Stimulated activated CD4-positive, alpha-beta T cell treated with anti-CD3 and anti-CD28 coated beads, TNF-alpha, amount 100 ng/mL, for 1 hour (primary cell): ENCODE measurements at places on chromosomes 5 and 9.
A peak's percentile ranks its signal among the peaks of the same experiment; 100 is the strongest.

DNA sequence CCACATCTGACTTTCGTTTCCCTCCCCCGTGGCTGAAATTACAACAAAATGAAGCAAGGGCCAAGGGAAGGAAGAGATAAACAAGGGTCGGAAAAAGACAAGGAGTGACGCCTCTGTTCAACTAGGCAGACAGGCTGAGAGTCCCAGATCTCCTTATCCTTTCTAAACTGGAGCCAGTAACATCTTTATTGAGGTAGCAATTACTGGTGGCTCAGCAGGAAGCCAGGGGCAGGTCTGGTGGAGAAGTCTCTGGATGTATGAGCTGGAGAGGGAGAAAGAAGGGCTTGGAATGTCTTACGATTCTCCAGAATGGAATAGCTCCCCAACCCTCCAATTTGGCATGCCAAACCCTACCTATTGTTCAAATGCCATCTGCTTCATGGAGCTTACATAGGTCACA, 190.8 kb upstream of the BRINP1 start:
- DNase-seq, result no peak

DNA sequence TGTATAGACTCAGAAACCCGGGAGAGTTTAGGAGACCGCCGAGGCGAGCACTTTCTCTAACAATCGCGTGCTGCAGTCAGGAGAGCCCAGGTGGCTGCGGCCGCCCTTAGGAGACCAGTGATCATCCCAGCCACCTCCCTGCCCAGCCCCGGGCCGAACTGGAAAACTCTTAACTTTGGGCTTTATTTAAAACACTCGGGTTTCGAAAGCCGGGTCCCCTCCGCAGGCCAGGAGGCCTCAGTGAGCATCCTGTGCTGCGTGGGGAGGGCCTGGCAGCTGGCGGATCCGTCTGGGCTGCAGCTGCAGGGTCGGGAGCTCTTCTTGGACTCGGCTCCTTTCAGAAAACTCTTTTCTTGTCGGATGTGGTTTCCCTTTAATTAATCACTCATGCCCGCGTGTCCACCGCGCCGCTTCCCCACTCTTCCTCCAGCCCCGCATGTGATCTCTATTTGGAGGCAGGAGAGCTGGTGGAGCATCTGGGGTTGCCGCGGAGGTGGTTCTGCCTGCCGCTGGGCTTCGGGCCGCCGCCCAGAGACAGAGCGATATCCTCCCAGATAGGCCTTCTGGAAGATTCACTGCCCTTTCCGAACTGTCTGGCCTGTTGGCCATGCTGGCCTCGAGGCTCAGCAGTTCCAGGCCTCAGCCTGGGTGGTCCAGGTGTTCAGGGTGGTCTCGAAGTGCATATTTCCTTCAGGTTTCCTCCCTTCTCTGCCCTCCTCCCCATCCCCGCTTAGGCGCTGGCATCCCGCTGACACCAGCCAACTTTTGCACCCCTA, 59.5 kb downstream of the TMEM174 start:
- DNase-seq, result no peak

DNA sequence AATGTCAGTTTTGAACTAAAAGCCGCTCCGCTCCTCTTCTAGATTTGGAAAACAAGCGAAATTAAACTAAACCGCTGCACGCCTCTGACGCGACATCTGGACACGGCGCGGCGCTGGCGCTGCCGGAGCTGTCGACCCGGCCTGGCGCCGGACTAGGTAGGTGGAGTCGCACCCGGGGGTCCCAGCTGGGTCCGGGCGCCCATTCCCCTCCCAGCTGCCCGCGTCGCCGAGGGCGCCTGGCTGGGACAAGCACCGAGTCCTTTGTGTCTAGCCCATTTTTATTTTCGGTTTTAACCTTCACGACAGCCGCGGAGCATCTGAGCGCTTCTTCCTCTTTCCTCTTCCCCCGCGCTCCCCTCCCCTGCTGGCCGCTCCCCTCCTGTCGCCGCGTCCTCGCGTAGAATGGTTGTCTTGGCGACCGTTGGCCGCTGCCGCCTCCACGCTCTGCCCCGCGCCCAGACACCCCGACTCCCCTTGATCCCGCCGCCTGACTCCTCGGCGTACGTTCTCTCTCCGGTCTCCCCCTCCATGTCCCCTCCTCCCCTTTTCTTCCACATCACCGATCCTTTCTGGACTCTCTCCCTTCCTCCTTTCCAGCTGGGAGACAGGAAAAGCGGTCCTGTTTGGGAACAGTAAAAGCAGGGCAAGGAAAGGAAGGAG, 545 bp downstream of the CDKN2B-AS1 start:
- DNase-seq, result no peak

DNA sequence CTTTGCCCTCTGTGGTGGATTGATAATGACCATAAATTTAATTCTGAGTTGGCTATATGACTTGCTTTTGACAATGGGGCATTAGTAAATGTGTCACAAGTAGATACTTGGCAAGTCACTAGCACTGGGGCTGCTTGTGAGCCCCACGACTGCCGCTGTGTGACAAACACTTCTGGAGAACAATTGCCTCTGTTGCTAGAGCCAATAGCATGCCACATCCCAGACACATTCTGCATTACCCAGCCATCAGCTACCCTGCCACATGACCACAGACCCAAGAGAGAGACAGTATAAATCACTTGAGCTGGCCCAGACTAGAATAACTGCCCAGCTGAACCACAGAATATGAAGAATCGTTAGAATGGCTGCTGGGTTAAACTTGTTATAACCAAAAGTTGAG, 753.2 kb upstream of the DMAC1 start:
- no peak for DNase-seq

DNA sequence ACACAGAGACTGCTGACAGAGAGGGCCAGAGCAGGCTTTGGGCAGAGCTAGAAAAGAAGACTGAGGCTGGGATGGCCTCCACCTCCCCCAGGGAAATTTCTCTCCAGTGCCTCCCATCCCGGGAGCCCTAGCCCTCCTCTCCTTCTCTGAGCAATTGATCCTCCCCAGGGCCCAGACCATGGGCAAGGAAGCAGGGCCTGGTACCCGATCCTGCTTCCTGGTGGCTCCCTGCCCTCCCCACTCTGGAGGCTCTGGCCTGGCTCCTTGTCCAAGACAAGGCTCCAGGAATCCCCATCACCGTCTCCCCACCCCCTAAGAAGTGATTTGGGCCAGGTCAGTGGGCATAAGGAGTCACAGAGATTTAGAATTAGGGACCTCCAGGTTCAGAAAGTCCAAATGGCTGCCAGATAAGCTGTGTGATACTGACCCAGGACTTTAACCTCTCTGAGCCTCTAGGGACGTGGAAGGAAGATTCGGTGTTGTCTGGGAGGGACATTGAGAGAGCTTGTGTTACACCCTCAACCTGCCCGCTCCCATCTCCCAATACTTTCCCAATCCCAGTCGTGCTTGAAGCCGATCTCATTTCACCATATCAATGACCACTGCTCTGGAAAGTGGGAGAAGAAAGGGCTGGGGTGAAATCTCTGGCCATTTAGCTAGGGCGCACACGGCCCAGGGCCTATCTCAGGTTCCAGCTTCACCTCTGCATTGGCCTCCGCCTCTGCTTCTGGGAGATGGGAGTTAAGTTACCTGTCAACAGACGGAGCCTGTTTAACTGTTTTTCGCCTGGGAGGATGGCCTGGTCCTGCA, 25.8 kb upstream of the KIF12 start:
- no peak for DNase-seq

DNA sequence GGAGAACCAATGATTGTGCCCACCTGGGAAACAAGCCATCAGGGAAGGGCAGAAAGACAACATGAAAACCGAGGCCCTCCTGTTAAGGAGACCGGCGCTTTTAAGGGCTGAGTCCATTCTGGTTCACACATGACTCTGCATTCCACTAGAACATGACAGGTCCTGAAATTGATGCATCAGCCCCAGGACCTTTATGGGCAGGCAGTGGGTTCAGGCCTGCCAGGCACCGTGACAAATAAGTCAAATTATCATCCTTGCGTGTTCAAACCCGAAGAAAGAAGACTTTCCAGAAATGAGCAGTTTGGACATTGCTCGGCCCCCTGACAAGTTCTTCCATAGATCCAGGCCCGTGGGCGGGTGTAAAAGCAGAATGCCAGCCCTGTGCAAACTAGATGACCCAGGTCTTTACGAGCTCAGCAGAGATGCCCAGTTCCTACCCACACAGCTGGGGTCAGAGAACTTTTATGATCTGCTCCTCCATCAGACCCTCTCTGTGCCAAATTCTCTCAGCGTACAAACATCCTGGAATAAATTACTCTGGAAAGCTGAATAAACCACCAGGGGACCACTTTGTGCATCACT, 295.5 kb upstream of the WWC1 start:
- DNase-seq, result no peak

GRCh38 chr9:78187763-78188484, 48.0 kb upstream of the CEP78 start:
- no peak for DNase-seq

- peak; percentile 6 for DNase-seq
Observed at GRCh38 chr9:110049699-110050450, 158.1 kb downstream of the C9orf152 start.

GRCh38 chr5:125338440-125339174, 592.2 kb upstream of the ZNF608 start:
- DNase-seq, result no peak

DNA sequence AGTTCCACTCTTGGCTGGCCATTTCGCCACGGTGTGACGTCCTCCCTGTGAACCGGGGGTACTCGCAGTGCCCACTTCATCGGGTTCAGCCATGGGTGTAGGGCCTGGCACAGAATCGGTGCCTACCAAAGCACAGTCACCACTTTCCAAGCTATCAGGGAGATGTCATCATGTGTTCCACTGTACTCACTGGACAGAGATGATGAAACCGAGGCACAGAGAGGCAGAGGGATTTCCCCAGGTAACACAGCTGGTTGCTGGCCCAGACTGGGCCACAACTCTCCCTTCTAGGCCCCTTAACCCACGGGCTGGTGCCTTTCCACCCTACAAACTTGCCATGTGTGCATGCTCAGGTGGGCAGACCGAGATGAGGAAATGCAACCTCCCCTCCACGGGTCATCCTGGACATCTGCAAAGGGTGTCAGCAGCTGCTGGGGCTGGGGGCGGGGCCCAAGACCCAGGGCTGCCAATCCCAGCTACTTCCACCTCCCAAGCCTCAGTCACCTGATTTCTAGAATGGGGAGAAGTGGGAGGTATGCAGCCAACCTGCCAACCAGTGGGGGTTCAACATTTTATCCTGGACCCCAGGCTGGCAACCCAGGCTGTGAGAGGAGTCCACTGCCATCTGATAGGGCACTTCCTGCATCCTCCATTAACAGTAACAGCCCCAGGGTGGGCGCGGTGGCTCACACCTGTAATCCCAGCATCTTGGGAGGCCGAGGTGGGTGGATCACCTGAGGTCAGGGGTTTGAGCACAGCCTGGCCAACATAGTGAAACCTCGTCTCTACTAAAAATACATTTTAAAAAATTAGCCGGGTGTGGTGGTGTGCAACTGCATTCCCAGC, 893 bp upstream of the SH2D3C start:
- DNase-seq, result no peak

- no peak for DNase-seq
Observed at GRCh38 chr9:37968228-37968701, 64.3 kb upstream of the SLC25A51 start.

DNA sequence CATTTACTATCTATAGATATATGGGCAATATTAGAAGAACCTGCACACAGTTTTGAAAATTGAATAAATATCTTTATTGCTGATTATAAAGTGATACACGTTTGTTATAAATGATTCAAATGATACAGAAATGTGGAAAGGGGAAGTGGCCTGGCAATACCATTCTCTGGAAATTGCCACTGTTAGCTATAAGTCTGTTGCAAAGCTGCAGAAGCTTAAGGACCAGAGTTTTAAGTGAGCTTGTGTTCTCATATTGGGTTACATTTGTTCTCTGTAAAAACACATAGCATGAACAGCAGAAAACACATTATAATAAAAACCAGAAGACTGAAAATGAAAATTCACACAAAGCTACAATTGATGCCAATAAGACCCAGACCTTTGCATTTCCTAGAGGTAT, 59.6 kb downstream of the RASGRF2 start:
- DNase-seq, result no peak

DNA sequence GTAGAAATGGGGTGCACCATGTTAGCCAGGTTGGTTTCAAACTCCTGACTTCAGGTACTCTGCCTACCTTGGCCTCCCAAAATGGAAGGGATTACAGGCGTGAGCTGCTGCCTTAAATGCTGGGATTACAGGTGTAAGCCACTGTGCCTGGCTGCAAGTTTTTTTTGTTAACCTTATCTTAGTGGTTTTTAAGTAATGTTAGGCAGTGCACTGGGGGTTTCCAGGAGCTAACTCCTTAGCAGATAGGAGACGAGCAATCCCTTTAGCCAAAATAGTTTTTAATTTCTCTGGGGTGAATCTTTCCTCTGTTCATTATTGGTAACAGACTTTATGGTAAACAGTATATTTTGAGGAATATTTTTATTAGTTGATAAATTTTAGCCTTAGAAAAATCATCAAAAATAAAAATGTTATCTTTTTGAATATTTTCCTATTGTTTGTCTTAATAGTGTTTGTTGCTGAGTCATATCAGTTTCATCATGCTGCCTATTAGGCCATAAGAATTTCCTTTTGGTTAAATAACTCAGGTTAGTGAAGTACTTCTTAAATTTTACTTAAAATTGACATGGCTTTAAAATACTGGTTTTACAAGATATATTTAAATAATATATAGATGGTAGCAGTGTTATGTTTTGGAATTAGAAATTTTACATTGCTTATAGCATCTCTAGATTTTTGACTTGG, 37.9 kb downstream of the LMNB1 start:
- no peak for DNase-seq

DNA sequence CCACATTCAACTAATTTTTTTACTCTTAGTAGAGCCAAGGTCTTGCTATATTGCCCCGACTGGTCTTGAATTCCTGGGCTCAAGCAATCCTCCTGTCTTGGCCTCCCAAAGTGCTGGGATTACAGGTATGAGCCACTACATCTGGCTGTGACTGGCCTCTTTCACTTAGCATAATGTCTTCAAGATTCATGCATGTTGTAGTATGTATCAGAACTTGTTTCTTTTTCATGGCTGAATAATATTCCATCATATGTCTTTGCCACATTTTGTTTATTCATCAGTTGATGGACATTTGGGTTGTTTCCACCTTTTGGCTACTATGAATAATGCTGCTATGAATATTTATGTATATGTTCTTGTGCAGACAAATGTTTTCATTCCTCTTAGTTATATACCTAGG, 12.8 kb upstream of the WHRN start:
- DNase-seq, result no peak

DNA sequence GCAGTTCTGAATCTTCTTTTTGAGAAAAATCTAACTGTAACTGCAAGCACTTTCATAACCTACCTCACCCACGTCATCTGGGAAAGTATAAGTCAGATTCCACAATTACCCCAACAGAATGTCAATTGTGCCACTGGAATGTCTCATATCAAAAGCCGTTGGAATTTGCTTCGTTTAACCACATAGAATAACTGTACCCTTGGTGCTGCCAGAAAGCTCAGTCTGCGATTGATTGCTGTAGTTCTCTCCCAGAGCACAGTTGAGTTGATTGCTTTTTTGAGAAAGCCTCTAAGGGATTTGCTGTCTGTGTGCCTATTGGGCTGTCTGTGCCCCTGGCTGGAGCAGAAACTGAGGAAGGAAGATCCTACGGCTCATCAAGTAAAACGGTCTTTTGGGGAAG, 583.6 kb downstream of the TMEM38B start:
- no peak for DNase-seq

GRCh38 chr5:122902263-122902662, 56.9 kb downstream of the SNX24 start:
- no peak for DNase-seq
